Activated T-helper 1 cell treated with Interleukin-2 at 50 U/mL for 16 hours (primary cell): ENCODE measurements at places on chromosomes 4 and X.

DNA sequence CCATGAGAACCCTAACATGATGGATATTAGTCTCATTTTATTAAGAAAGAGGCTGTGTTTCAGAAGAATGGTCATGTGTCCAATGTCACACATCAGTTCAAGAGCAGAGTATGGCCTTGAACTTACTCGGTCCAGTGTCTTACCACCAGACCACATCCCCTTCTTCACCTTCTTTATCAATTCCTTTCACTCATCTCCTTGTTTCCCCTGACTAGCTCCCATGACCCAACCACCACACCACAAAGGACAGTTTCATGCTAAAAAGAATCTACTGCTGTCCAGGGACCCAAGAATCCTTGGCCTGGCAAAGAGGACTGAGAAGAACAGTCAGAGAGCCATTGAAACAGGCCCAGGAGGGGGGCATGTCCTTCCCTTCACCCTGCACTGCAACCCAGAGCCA, 33.6 kb upstream of the MSN start:
- DNase-seq: no peak

DNA sequence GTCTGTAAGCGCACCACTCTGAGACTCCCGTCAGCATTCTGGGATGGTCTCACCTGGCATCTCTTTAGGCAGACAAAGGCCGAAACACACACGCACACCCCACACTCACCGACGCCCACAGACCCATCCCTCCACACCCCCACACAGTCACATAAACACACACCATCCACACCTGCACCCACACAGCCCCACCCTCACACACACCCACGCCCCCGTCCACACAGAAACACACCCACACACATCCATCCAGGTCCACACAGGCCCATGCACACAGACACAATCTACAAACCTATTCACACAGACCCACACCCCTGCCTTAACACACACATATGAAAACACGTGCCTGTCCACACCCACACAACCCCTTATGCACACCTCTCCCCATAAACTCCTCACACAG, 9.2 kb upstream of the HMX1 start:
- no peak for DNase-seq

DNA sequence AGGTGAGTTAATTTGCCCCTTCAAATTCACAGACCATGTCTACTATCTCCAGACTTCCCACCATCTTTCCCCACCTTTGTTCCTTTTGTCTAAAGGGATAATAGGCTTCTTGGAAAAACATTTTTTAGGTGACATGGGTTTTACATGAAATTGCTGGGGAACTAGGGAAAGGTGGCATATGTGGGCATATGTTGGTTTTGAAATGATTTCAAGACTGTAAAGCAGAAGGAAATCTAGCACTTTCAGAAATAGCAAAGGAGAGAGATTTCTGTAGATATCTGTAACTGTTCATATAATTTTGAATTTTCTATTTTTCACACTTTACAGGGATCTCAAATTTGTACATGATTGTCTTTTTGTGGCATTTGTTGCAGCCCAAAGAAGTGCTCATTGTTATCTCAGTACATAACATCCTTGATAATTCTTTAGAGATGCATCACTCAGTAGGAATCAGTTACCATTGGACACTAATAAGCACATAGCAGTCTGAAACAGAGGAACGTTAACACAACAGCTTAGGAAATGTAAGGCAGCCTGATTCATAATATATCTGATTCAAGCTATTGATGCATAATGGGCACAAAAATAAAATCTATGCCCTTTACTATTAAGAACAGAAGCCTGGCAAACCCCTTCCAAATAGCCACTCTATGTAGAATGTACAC, 659.7 kb downstream of the CENPC start:
- DNase-seq: no peak

- no peak for DNase-seq
Measured at GRCh38 chr4:184978211-184978610, 40.1 kb upstream of the HELT start.

- DNase-seq: no peak
Measured at GRCh38 chr4:26863512-26863911, 2.9 kb downstream of the STIM2 start.

- DNase-seq: no peak
Measured at GRCh38 chrX:86121916-86122315, 26.3 kb upstream of the DACH2 start.

DNA sequence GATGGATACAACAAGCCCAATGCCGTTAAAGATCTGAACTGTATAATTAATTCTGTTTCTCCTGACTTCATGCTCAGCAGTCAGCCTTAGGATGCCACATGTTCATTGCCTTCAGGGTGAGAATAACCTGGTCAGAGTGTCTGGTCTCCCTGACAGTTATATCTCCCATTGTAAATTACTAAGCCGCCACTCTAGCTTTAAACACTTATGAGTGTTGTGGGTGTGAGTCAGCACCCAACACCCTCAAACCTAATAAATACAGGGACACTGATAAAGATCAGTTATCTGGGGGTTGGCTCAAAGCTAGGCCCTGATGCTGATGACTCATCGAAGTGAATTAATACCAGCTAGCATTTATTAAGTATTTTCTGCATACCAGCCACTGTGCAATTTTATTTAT, 64.9 kb upstream of the DYNLT3 start:
- no peak for DNase-seq

DNA sequence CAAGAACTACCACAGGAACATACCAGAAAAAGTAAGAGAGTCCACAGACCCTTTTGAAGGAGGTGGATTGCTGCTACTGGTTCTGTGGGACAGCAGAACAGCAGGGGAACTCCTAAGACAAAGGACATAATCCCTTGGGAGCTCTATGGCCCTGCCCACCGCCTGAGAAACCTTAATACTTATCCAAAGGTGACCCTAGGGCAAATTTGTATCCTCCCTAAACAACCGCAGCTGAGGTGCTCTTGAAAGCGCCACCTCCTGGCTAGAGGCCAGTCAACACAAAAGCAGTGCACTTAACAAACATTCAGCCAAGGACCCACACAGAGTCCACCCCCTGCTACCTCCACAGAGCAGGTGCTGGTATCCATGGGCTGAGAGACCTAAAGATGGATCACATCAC, 136.8 kb downstream of the ADAM29 start:
- no peak for DNase-seq

DNA sequence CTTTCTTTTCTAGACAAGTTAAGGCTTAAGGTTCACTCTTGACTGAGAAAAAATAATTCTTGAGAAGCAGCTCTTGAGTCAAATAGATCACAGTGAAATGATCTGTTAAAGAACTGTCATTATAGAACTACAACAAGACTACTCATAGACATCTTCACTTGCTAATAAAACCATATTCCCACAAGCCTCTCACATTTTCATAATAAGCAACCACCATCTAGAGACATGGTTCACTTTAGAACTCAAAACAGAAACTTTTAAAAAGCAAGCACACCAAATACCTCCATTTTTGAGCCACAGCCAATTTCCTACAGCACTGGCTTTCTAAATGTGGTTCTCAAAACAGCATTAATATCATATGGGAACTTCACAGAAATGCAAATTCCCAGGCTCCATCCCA, 309.5 kb downstream of the TMA16 start:
- DNase-seq: no peak

DNA sequence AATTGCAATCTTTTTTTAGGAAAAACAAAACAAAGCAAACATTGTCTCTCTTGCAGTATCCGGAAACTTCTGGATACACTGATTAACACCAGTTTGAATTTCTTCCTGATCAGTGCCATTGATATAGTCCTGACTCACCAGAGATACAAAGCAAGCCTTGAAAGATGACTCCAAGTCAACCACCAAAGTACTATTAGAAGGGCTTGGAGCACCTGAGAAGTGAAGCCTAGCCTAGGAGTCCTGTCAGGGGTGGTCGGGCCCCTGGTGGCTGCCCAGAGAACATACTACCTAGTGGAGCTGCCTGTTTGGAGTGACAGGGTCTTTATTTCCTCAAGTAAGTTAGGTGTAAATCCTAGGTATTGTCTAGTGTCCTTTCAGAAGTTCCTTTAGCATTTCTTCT, 593.2 kb downstream of the ZNF674 start:
- DNase-seq: no peak

GRCh38 chrX:153685751-153686696, 1.7 kb upstream of the SLC6A8 start:
- no peak for DNase-seq

- no peak for DNase-seq
Measured at GRCh38 chrX:307261-308111, 11.1 kb downstream of the GTPBP6 start.

- DNase-seq: no peak
Measured at GRCh38 chrX:150779385-150779784, 86.2 kb downstream of the MTMR1 start.

DNA sequence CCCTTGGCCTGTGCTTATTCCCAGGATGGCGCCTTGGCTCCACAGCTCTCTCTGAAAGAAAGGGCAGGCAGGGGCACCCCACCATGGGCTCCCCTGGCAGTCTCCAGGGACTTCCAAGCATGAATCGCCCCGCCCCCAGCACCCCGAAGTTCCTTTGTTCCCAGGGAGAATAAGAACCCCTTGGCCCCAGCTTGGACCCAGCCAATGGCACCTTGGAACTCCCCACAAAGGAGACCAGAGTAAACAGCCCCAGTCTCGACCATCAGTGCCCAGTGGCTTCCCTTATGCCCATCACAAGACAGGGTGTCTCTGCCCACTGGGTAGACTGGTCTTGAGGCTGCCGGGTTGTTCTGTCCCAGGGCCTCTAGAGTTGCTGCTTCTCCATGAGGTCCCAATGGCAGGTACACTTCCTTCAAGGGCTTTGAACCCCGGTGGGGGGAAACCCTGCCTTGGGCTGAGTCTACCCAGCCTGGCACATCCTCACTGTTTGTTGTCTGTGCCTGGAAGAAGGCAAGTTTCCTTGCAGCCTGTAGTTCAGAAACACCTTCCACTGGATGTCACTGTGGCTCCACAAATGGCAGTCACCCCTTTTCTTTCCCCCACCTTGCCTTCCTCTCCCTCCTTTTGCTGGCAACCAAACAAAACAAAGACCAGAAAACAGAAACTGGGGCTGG, 30.8 kb downstream of the NBDY start:
- DNase-seq: no peak

DNA sequence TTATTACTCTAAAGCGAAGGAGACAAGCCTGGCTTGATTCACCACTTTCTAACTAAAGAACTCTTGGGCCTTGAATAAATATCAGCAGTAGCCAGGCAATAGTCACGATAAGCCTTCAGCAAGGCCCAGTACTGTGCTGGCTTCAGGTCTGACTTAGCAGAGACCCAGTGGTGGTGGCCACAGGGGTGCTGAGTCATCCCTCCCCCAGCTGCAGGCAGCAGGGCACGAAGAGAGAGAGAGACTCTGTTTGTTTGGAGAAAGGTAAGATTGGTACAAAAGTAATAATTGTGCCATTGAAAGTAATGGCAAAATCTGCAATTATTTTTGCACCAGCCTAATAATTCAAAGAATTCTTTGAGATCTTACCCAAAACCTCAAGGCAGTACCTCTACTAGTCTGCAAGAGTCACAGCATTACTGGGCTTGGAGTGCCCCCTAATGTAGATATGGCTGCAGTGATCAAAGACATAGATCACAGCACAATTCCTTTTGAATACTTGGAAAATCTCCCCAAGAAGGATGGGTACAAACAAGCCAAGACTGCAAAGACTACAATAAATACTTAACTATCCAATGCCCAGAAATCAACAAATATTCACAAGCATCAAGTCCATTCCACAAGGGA, 159.5 kb upstream of the USP38 start:
- no peak for DNase-seq

- peak; percentile 49 for DNase-seq
Measured at GRCh38 chrX:48021026-48021900, 14.5 kb downstream of the SPACA5 start.

- no peak for DNase-seq
Measured at GRCh38 chrX:134732152-134732551, 73.9 kb upstream of the PLAC1 start.

DNA sequence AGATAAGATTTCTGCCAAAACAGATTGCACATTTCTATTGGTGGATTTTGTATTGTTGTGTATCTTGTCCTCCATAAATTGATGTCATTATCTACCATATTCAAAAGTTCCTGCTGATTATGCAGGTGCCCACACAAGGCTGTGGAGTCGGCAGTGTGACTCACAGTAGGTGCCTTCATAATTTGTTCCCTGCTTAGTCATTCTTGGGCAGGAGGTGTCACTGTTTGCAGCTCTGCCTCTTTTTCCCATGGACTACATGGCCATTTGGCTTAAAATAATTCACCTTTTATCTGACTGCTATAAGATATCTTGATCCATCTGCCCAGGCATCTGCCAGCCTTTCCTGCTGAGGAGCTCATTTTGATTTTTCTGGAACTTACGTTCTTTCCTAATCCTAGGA, 33.6 kb upstream of the ENPEP start:
- DNase-seq: no peak

- no peak for DNase-seq
Measured at GRCh38 chrX:54184474-54184873, 1.4 kb upstream of the FAM120C start.

DNA sequence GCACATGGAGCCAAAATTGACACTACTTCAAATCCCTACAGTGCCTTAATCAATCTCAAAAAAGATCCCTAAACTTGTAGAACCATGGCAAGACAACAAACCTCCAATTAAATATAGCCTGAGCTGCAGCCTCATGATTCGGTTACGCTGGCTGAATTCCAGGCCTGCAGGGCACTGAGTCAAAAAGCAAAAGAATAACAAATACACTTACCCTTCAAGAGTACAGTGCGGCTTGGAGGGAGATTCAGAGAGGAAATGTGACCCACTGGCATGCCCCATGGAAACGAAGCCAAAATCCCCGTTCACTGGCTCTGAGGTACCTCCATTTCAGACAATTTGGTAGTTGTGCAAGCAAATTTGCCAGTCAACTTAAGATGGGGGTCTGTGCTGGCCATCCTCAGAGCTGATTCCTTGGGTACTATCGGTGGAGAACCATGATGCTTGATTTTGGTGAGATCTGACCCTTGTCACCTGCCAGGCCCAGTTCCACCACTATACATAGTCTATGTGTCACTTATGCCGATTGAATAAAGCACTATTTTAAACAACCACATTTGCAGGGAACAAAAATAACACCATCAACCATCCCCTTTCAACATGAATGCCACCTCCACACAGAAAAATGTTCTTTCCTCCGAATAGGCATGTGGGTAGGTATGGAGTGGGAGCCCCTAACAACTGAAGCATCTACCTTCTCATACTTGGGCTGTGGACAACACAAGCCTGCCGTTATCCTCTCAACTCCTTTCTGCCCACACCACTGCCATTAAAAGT, 2.1 kb downstream of the C4orf54 start:
- DNase-seq: no peak

- no peak for DNase-seq
Measured at GRCh38 chrX:11180571-11180970, 69.4 kb downstream of the HCCS start.

- DNase-seq: no peak
Measured at GRCh38 chr4:170004651-170005295, 21.4 kb downstream of the MFAP3L start.

- DNase-seq: no peak
Measured at GRCh38 chr4:36046026-36046425, 198.3 kb downstream of the ARAP2 start.

- DNase-seq: no peak
Measured at GRCh38 chr4:134382478-134383227, 181.1 kb upstream of the PABPC4L start.

DNA sequence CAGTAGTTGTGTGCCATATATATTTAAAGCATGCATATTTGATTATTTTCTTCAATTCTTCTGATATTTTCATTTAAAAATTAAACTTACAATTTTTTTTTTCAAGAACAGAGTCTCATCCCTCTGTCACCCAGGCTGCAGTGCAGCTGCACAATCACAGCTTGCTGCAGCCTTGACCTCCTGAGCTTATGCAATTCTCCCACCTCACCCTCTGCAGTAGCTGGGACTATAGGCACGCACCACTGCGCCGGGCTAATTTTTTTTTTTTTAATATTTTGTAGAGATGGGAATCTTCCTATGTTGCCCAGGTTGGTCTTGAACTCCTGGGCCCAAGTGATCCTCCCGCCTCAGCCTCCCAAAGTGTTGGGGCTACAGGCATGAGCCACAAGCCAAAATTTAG, 5.8 kb upstream of the DCLK2 start:
- no peak for DNase-seq
